Occipital lobe (tissue), 3 donors: ENCODE measurements at places on chromosomes 6 and 20. TPM values are rescaled to one million over a fixed set of nuclear protein-coding genes. Genes with fewer than 3 reads are reported as not detected.

GRCh38 chr20:50510706-50511542 is 741 bp downstream of the PTPN1 start:
- DNase-seq: no peak

GRCh38 chr20:54044156-54044555 is 26.2 kb downstream of the BCAS1 start:
- DNase-seq: no peak

DNA sequence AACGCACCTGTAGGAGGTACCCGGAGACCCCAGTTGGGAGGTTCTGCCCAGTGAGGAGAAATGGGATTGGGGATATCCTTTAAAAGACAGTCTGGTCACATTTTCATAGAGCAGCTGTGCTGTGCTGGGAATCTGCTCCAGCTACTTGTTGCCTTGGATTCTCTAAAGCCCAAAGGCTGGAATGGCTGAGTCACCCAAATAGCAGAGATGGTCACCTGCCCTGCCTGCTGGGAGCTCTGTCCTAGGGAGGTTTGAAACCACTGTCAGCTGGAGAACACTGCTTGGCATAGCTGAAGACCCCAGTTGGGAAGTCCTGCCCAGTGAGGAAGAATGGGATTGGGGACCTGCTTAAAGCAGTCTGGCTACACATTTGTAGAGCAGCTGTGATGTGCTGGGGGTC is 34.8 kb upstream of the TFB1M start:
- no peak for DNase-seq

GRCh38 chr20:53646550-53646949 is 52.9 kb upstream of the ZNF217 start:
- no peak for DNase-seq

- DNase-seq: no peak
Observed at GRCh38 chr6:149211046-149211571, 106.4 kb upstream of the TAB2 start.

DNA sequence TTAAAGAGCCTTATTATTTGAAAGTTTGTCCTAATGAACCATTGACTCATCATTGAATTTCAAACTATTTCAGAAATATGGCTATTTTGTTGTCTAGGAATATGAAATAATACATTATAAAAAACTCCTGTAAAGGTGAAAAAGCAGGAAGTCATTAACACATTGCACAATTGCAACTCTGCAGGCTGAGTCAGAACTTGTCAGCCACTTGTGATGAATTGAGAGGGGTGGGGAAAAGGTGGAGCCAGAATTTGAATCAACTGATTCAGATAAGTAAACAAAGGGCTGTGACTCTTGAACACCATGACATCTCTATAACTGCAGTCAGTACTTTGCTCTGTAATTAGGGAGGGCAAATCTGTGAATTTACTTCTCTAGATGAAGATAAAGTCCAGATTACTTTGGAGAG is 6.0 kb downstream of the C6orf141 start:
- DNase-seq: no peak

Gene CFAP61
- total RNA-seq: 3.1 TPM

DNA sequence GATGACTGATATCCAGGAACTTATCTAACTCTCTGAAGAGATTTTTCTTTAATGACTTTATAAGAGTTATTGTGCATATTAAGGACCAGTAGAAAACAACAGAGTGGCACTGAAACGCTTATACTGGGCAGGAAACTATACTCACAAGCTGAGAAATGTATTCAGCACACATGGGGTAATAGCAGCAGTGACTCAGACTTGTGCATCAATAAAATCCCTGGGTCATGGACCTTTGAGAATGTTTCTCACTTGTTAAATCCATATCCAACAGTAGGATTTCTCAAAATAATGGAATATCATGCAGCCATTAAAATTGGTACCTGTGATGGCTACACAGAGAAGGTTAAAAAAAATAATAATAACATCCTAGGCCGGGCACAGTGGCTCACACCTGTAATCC is 219.5 kb downstream of the BTBD9 start:
- DNase-seq: no peak

DNA sequence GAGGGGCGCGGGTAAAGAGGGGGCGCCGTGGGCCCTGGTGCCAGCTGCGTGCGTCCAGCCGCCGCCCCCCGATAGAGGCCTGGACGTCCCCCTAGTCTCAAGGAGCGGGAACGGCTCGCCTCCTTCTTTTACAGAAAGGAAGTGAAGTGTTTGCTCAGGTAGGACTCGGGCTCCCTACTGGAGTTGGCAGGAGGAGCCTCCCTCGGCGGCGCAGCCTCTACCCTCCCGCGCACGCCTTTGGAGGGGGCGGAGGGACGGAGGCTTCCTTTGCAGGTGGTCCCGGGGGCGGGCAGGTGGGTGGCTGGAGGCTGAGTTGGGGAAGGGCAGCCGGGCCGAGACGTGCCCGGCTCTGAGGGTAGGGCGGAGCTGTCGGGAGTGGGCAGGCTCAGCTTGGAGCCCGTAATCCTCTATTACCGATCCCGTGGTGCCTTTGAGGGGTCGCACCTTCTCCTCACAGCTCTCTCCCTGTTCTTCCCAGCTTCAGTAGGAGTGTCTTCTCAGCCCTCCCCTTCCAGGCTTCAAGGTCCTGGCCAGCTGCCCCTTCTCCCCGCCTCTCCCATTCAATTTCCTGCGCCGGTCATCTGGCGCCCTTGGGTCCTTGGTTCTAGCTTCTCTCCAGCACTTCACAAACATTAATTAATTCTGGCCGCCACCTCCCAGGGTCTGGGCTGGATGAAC is 728 bp downstream of the ITPR3 start:
- no peak for DNase-seq

GRCh38 chr20:21303872-21304586 is 898 bp downstream of the XRN2 start:
- DNase-seq: no peak

Gene FABP7
- 1,309 TPM for total RNA-seq

GRCh38 chr20:61500791-61501321 is 248.8 kb downstream of the CDH4 start:
- DNase-seq: no peak

GRCh38 chr6:2900821-2901644 is 2.1 kb downstream of the SERPINB9 start:
- DNase-seq: peak; percentile 57

Gene MAP1LC3A
- total RNA-seq: 30.7 TPM

Gene GGT7
- total RNA-seq: 19.0 TPM

GRCh38 chr6:156787569-156788492 is 10.7 kb downstream of the ARID1B start:
- DNase-seq: no peak

Gene PHACTR3
- total RNA-seq: 42.1 TPM

- DNase-seq: no peak
Observed at GRCh38 chr20:54680872-54681619, 205.7 kb downstream of the DOK5 start.

Gene FAXC
- 49.3 TPM for total RNA-seq

DNA sequence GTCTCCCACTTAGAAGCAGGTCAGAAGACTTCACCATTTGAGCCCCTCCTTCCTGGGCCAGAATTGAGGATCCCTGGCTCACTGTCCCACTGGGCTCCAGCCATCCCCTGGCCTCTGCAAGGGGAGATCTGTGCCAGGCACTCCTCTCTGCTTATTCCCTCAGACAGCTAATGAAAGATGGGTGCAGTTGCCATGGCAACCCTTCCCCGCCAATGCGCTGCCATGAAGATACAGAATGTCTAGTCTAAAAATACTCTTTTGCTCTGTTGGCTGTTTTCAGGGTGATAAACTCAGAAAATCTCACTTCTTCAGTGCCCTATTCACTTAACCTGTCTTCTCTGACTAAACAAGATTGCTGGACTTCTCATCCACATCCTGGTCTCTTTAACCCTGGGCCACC is 13.6 kb upstream of the TTLL2 start:
- DNase-seq: peak; percentile 12

Gene LMBRD1
- total RNA-seq: 88.6 TPM

GRCh38 chr20:48447456-48447855 is 380.3 kb downstream of the PREX1 start:
- no peak for DNase-seq

Gene PNPLA1
- total RNA-seq: not detected

DNA sequence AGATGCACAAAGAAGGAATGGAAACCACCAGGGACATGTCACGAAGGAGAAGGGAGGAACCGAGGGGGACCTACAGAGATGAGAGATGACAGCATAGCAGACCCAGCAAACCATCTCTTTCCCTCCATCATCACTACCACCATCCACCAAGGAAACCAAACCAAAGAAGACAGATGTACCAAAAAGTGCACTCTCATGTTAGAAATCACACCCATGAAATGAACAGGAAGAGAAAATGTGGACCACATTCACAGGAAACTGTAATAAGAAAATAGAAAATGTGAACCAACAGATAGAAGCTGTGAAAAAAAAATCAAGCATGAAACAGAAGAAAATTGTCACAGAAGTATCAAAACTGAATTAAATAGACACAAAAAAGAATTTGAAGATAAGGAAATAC is 672.7 kb downstream of the QKI start:
- DNase-seq: no peak

DNA sequence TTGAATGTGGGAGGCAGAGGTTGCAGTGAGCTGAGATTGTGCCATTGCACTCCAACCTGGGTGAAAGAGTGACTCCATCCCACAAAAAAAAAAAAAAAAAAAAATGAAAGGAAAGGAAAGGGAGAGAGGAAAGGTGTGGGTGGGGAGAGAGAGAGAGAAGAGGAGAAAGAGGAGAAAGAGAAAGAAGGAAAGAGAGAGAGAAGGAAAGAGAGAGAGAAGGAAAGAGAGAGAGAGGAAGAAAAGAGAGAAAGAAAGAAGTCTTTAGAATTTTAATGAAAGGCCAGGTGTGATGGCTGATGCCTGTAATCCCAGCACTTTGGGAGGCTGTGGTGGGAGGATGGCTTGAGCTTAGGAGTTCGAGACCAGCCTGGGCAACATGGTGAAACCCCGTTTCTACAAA is 7.7 kb upstream of the BCAS4 start:
- DNase-seq: no peak

GRCh38 chr6:111487661-111488060 is 4.6 kb upstream of the REV3L start:
- DNase-seq: no peak

GRCh38 chr20:62824476-62825332 is 7.9 kb downstream of the COL9A3 start:
- no peak for DNase-seq

DNA sequence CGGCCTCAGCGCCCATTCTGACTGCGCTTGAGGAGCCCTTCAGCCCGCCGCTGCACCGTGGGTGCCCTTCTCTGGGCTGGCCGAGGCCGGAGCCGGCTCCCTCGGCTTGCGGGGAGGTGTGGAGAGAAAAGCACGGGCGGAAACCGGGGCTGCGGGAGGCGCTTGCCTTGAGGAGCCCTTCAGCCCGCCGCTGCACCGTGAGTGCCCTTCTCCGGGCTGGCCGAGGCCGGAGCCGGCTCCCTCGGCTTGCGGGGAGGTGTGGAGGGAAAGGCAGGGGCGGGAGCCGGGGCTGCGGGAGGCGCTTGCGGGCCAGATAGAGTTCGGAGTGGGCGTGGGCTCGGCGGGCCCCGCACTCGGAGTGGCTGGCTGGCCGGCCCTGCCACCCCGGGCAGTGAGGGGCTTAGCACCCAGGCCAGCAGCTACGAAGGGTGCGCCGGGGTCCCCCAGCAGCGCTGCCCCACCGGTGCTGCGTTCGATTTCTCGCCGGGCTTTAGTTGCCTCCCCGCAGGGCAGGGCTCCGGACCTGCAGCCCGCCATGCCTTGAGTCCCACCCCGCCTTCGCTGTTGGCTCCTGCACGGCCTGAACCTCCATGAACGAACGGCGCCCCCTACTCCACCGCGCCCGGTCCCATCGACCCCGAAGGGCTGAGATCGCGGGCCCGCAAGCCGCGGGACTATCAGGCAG is 45.7 kb upstream of the MCUR1 start:
- no peak for DNase-seq

GRCh38 chr6:57068061-57068460 is 21.6 kb downstream of the KIAA1586 start:
- DNase-seq: no peak

DNA sequence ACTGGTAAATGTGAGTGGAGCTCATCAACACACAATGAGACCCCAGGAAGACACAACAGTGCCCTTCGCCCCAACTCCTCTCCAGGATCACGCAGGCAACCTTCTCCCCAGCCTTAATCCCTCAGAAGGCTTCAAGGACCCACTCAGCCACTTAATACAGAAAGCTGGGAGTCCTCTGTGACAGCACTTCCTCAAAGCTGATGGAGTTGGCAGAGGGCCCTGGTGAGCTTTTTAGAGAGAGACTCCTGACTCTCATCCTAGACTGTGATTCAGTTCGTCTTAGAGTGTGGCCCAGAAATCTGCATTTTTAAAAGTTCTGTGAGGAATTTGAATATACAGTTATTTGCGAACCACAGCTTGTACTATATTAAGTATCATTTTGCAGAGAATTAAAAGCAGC is 187.7 kb downstream of the UST start:
- DNase-seq: no peak

Gene NHLRC1
- total RNA-seq: 2.8 TPM

Gene PTPRT
- total RNA-seq: 17.8 TPM

Gene CLPSL2
- total RNA-seq: not detected

GRCh38 chr6:150099953-150100352 is 31.0 kb upstream of the ULBP3 start:
- DNase-seq: no peak

DNA sequence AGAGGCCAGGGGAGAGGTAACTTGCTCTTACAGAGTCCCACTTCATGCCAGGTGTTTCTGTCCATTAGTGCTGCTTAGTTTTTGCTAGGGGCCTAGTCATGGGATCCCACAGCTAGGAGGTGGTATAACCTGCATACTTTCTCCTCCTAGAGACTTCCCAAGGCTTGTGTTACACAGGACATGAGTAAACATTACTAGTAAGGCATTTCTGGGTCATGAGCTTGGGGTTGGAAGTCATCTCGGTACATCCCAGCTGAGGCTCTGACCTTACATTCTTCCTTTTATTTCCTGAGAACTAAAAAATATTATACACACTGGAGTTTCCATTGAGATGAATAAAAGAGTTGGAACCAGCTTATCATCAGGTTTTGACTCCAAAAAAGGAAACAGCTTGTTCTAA is 20.9 kb upstream of the PNPLA1 start:
- DNase-seq: no peak

DNA sequence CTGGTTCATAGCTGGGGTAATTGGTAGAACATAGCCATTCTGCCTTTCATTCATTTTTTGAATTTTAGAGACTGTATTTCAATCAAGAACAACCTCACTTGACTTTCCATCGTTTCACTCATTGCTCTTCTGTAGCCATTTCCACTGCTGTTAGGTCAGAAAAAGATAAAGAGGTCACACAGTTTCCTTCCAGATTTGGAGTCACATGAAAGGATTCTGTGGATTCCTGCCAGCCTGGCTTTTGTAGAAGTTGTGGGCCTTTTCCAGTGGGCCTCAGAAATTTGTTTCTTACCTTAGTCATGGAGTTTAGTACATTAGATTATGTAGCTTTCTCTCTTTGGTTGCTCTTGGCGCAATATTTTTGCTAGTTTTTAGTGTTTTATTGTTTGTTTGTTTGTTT is 157.8 kb downstream of the SASH1 start:
- DNase-seq: no peak
